Stimulated activated CD8-positive, alpha-beta memory T cell treated with anti-CD3 and anti-CD28 coated beads, Interleukin-4, amount 100 ng/mL, for 1 hour (primary cell): ENCODE measurements at places on chromosomes 12 and 14.

- DNase-seq, result no peak
Measured at GRCh38 chr14:60656686-60657455, 7.6 kb upstream of the SIX1 start.

GRCh38 chr14:60064491-60065072 is 27.1 kb upstream of the PCNX4 start:
- no peak for DNase-seq

GRCh38 chr12:96237465-96238077 is 43.4 kb downstream of the ELK3 start:
- peak; percentile 21 for DNase-seq

DNA sequence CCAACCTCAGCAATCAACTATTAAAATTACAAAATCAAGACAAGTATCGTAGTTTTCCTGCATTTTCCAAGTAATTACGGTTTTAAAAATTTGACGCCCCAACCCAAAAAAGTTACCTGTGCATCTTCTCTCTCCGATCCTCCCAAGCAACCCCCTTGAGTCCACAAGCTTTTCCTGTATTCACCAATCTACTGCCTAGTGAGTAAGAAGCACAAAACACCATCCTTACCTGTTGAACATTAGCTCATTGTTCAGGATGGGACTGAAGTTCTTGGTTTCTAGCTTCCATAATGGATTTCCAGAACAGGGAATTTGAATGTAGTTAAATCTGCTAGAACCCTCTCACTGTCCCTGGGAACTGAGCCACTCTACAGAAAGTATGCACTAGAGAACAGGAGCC is 162.0 kb downstream of the PAX9 start:
- DNase-seq, result no peak

DNA sequence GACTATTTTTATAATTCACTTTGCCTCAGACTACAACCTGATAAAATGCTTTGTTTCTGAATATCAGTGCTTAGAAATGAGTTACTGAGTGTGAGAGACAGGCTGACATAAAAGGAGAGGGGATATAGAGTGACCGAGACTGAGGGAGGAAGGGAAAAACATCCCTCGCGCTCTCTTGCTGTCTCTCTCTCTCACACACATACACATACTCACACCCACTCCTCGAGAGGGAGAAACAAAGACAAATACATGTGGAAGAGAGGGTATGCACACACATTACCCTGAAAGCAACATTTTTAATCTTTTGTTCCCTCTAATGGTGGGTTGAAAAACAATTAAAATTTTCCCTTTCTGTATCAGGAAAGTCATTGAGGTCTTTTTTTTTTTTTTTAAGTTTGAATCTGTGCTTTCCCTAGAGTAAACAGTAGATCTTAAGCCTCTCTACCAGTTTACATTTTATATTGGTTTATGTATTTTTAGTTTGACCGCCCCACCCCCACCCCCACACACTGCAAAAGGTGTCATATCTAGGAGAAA is 45.3 kb downstream of the FRS2 start:
- no peak for DNase-seq

DNA sequence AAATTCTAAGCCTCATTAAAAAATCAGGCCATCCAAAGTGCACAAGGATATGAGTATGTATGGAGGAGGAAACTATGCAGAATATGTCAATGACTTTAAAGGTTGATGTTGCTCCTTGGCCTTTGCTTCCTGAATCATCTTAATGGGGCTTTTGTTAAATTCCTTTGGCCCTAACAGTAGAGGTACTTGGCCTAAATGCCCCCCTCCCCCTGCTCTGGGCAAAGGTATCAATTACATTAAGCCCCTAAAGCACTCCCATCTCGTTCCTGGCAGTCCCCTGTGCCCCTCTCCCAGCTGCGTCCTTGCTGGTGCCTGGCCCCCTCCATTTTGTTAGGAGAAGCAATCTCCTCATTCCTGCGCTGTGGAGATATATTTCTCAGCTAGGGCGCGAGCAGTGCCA is 4.8 kb downstream of the COPZ1 start:
- DNase-seq, result no peak

- no peak for DNase-seq
Measured at GRCh38 chr12:105616971-105617540, 286.6 kb downstream of the C12orf75 start.

DNA sequence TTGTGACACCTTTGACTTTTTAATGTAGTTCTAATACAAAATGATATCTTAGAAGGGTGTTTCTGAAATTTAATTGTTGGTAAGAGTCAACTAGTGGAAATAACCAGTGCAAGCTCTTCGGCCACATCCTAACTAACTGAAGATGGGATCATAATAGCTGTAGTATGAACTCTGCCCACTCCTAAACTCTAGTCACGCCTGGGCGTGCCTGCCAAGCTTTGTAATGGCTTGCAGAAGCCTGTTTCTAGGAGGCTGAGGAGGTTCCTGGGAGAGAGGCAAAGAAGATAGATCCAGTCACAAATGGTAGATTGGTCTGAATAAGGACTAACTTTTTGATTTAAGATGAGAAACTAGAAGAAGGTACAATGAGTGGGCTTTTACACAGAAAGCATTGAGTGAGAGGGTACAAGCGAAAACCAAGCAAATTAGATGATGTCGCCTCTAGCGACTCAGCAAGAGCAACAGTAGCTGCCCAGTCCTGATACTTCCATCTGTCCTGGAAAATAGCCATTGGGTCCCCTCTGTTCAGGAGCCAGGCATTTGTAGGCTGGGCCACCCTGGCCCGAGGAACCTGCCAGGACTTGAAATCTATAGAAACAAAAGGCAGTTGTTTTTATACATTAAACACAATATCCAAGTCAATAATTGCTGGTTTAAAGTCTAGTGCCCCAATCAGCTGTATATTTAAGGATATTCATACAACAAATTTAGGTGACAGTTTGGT is 148.8 kb downstream of the SLC38A4 start:
- no peak for DNase-seq

DNA sequence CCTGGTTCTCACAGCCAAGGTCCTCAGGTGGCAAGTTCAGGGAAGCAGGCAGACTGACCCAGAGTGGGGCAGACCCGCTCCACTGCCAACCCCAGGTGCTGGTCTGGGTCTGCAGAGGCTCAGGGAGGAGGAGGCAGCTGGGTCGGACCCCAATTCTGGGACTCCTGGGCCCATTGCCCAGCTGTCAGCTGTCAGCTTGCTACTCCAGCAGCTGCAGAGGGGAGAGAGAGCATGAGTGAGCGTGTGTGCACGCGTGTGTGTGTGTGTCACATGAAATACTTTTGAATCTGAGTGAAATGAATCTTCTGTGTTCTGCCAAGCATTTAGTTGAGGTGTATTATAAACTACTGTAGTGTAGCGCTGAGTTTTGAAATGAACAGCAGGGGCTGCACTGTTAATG is 30.8 kb downstream of the XRCC3 start:
- DNase-seq, result no peak

GRCh38 chr12:65758401-65758800 is 65.9 kb upstream of the HMGA2 start:
- DNase-seq, result no peak

- no peak for DNase-seq
Measured at GRCh38 chr14:100037353-100037752, 27.9 kb upstream of the EVL start.

- no peak for DNase-seq
Measured at GRCh38 chr12:131818821-131819585, 9.2 kb upstream of the MMP17 start.

GRCh38 chr12:93181409-93181965 is 196.2 kb upstream of the NUDT4 start:
- DNase-seq, result no peak
